ENCODE measurements at places on chromosomes 2 and 18.

- no peak for DNase-seq
Measured at GRCh38 chr2:95385570-95385984, 16.9 kb upstream of the FAHD2A start.

DNA sequence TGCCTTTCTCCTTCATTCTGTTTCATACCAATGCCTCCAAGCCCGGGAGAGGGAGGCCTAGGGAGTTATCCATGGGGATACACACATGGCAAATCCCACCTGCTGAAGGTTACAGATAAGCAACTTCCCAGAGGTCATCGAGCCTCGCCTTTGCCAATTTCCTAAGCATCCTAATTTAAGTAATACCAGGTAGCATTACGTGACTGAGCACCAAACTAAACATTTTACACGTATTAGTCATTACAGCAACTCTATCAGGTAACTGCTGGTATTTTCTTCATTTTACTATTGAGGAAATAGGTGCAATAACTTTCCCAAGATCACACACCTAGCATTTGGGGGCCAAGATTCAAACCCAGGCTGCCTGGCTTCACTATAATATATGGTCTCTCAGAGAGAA, 30.1 kb upstream of the BZW1 start:
- DNase-seq = no peak

DNA sequence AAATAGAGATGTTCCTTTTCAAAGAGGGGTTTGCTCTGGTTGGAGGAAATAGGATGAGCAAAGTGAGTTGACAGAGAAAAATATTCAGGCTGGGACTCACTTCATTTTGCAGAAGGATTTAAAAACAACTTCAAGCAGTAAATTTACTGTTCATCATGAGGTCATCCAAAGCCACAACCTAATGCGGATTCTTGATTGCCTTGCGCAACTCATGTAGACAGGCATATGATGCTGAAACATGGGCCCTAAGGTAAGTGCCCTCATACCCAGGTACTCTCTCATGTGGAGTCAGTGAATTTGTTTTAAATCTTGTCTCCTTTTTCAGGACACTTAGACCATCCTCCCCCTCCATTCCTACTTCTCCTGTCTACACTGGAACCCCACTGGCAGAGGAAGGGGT, 51.9 kb upstream of the LYPD1 start:
- no peak for DNase-seq

- no peak for DNase-seq
Measured at GRCh38 chr2:170467568-170468422, 247.3 kb upstream of the SP5 start.

All from activated gamma-delta T cell (primary cell).